NCI-H1417 (cell line): ENCODE measurements at places on chromosomes 5 and 9.

DNA sequence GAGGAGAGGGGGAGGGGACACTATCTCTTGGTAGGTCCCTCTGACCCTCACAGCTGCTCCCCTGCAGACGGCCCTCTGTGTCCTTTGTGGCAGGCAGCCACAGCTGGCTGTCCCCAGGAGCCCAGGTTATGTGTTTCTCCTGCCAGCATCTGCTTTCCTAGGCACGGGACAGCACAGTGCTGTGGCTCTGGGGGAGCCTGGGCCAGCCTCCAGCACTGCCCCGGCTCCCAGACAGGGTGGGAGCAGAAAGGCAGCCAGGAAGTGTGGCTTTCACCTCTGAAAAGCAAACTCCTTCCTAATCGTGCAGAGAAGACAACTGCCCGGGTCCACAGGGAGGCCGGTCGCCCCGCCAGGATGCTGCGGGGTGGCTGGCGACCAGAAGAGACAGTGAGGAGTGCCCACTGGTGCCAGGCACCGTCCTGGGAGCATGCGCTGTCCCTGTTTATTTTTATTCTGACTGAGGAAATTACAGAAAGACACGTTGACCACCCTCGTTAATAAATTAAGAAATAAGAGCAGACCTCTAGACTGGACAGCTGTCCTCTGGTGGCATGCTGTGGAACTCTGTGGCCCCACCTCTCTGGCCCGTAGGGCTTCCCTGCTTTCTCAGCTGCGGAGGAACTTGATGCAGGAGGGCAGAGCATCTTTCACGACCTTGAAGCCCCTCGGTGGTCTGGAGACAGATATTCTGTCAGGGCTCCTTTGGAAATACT lies 240.3 kb downstream of the FANCC start:
- no peak for DNase-seq

DNA sequence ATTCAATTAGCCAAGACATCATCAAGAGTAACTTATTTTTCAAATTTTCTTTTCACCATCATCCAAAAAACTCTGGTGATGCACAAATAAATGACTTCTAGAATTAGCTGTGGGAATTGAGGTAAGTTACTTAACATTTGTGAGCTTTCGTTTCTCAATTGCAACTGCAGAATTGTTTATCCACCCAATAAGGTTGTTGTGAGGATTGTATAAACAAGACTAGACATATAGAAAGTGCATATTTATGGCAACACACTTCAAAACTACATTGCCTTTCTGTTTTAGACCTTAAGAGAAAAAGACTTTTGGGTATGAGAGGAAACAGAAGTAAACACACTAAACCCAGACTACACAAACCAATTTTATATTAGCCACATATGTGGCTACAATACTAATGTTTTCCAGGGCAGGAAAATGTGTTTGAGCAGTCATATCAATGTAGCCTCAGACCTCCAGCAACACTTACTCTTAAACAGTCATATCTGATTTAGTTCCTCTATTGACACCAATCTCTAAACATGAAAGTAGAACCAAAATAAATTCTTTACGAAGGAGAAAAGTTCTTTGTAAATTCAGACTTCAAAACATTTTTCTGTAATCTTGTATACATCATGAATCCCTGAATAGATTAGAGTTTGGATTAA lies 488.0 kb upstream of the CYLC2 start:
- no peak for DNase-seq

GRCh38 chr9:106596984-106597383 lies 266.0 kb upstream of the ZNF462 start:
- no peak for DNase-seq

- peak; percentile 58 for DNase-seq
Measured at GRCh38 chr5:138983984-138984383, 108.8 kb upstream of the LRRTM2 start.

GRCh38 chr9:121598965-121599871 lies 52.2 kb upstream of the DAB2IP start:
- peak; percentile 0 for DNase-seq

- no peak for DNase-seq
Measured at GRCh38 chr5:120101771-120102170, 362.3 kb upstream of the PRR16 start.

- DNase-seq = no peak
Measured at GRCh38 chr5:114957384-114957783, 212.3 kb downstream of the TRIM36 start.

DNA sequence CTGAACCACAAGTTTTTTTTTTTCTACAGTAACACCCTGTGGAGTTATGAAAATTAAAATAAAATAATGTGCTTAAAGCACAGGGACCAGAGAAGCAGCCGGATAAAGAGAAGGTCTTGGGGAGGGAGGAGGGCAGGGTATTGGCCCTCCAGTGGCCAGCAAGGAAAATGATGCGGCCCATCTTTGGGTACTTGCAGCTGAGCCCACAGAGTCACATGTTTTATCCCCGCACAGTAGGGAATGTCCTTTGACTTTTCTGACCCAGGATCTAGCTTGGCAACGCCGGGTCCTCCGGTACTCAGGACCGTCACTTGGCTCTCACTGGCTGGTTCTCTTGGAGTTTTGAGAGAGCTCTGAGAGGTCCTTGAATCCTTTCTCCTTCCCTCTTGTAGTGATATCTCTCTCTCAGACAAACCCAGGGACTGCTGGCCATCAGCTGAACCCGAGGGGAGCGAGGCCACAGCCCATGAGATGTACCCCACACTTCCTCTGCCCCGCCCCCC lies 35.3 kb upstream of the HSPA9 start:
- DNase-seq = no peak

DNA sequence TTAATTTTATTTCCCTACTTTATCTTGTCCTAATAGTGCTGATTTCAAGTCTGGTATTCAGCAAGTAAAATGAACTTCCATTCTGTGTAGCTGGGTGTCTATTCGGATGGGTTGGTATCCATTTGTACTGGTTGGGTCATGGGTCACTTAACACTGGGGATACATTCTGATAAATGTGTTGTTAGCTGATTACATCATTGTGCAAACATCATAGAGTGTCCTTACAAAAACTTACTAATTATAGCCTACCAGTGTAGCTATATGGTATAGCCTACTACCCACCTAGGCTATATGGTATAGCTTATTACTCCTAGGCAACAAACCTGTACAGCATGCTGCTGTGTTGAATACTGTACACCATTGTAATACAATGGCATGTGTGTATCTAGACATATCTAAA lies 1373.7 kb upstream of the DMAC1 start:
- DNase-seq = peak; percentile 40

- no peak for DNase-seq
Measured at GRCh38 chr9:9299134-9299533, 1313.7 kb downstream of the PTPRD start.

DNA sequence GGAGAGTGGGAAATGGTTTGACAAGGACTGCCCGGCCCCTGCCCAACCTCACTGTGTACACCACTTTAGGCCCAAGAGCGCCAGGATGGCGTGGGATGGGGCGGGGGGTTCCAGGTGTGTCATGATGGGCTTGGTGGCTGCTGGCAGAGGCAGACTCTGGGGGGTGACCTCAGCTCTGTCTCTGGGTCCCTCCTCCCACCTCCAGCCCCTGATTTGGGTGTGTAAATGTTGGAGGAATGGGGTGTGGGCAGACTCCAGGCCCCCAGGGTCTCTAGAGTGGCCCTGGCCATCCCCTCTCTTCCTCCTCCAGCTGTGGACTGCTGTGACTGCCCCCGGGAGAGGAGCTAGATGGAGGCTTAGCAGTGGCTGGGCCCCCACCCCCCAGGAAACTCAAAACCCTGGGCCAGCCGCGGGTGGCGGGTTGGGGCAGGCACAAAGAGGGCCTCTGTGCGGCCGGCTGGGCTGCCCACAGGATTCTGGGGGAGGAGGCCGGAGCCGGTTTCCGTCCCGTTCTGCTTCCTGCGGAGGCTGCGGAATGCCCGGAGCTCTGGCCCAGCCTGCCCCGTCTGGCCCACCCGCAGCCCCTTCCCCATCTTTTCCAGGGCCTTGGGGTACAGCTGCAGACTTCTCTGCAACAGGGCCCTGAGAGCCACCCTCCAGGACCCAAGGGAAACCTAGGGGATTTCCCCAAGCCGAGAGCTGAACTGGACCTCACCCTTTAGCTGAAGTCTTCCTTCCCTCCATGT lies 23.1 kb downstream of the CXXC5 start:
- DNase-seq = no peak

GRCh38 chr9:37555786-37556185 lies 20.4 kb downstream of the FBXO10 start:
- DNase-seq = no peak

- no peak for DNase-seq
Measured at GRCh38 chr9:72025906-72026305, 34.5 kb downstream of the C9orf57 start.

GRCh38 chr5:57277085-57277484 lies 103.2 kb downstream of the GPBP1 start:
- no peak for DNase-seq

- DNase-seq = peak; percentile 28
Measured at GRCh38 chr9:26856413-26857032, 36.1 kb downstream of the CAAP1 start.

- no peak for DNase-seq
Measured at GRCh38 chr9:128059365-128059983, 7.6 kb downstream of the NAIF1 start.

- no peak for DNase-seq
Measured at GRCh38 chr5:86354664-86355063, 263.1 kb upstream of the COX7C start.

DNA sequence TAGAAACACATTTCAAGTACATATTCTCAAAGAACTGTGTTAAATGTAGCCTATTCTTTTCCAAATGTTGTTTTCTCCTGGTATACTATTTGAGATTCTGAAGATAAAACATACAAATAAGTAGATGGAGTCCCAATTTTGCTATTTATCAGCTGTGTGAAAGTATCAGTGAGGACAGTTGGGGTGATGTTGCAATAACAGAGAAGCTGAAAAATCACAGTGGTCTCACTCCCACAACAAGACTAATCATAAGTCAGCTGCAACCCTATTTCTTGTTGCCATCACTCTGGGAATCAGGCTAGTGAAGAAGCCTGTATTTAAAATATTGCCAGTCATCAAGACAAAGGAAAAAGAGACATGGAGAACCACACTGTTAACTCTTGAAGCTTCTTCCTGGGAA lies 25.9 kb upstream of the LURAP1L start:
- no peak for DNase-seq

- DNase-seq = no peak
Measured at GRCh38 chr9:85302938-85303756, 438.6 kb downstream of the AGTPBP1 start.
